Activated CD4-positive, alpha-beta T cell treated with anti-CD3 and anti-CD28 coated beads for 36 hours (primary cell): ENCODE measurements at places on chromosomes 13 and 19. TPM values are rescaled to one million over a fixed set of nuclear protein-coding genes. Genes with fewer than 3 reads are reported as not detected.

- no peak for DNase-seq
Observed at GRCh38 chr19:45151821-45152503, 8.8 kb downstream of the NKPD1 start.

GRCh38 chr13:39210961-39211534 lies 172.8 kb downstream of the NHLRC3 start:
- no peak for DNase-seq

- no peak for DNase-seq
Observed at GRCh38 chr13:33403807-33404362, 118.3 kb upstream of the STARD13 start.

DNA sequence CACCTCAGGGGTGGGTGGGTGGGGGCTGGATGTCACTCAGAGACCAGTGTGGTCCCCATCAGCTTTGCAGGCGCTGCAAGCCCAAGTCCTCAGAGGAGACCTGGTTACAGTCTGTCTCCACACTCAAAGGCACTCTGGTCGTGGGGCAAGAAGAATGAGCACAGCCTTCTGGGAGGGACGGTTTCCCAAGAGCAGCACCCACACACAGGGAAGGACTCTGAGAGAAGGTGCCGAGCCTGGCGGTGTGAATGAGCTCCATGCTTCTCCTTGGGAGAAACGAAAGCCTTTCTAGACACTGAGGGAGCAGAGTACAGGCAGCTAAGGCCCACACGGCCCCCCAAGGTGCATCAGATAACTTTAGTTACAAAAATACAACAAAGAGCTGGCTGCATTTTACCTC lies 473.6 kb downstream of the FOXO1 start:
- DNase-seq, result no peak

The ZNF577 gene
- total RNA-seq, result 5.7 TPM

- no peak for DNase-seq
Observed at GRCh38 chr19:55549500-55550320, 4.4 kb upstream of the SBK3 start.

DNA sequence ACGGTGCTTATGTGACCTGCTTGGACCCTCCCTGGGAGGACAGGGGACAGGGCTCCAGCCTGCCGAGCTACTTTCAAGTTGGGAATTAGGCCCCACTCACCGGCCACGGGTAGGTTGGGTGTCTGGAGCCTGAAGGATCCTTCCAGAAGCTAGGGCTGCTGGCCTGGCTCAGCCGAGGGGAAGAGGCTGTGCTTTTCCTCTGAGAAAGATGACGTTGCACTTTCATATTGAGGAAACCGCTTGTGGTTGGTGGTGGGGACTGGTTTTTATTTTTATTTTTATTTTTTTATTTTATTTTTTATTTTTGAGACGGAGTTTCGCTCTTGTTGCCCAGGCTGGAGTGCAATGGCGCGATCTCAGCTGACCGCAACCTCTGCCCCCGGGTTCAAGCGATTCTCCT lies at the start of gene TMEM150B:
TMEM150B (minus strand) TSS at position 170 of the 400 bp plus-strand sequence. CDS start 4,305 bp downstream, outside the sequence.
- no peak for DNase-seq

DNA sequence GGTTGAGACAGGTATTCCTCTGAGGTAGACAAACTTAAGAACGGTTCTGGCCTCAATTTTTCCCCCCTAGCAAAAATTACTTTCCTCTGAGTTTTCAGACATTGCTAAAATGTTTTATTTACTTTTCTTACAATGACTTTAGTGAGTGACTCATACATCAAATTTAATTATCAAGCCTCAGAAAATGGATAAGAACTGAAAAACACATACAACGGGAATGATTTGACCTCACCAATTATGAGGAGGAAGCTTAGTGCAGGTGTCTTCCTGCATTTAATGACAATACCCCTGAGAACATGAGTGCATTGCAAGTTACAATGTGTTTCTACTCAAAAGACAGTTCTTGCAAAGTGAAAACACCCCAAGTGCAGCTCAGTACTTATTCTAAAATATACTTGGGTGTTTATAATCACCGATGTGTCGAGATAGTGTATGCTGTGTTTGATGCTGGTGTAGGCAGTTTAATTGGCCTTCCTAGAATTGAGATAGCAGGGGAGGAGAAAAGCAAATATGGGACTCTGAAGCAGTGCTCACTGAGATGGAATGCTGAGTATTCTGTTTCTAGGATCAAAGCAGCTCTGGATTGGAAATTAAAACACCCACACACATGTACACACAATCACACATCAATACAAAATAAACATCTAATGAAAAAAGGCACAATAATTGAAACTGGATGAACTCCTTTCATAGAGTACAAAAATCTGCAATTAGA lies 189.5 kb upstream of the SLC10A2 start:
- no peak for DNase-seq

The SNAPC2 gene
- total RNA-seq, result 16.2 TPM

DNA sequence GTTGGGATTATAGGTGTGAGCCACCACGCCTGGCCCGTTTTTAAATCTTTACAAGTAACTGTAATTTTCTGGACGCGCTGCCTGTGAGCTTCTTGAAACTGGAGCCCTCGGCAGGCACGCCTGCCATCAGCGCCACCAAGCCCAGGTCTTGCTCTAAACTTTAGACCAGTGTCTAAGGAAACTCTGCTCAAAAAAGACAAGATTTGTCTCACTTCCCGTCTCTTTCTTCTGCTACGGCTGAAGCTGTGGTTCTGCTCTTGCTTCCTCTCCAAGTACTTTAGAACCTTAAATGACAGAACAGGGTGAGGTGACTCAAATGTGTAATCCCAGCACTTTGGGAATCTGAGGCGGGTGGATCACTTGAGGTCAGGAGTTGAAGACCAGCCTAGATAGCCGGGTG lies 24.9 kb downstream of the RCN3 start:
- DNase-seq, result peak; percentile 55

DNA sequence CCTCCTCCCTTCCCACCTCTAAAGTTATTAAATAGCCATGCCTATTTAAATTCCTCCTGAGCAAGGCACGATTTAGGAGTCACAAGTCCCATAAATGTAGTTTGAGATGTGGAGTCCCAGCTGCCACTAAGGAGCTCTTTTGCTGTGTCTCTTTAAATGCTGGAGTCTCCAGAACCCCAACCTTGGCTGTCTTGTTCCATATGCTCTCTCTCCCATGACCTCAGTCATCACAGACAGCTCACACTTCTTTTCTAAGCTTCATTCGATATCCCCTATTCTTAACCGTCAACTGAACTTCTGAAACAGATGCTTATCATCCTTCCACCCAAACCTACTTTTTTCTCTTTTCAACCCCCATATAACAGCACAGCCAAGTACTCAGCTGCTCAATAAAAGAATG lies 197.1 kb downstream of the VWA8 start:
- DNase-seq, result no peak

DNA sequence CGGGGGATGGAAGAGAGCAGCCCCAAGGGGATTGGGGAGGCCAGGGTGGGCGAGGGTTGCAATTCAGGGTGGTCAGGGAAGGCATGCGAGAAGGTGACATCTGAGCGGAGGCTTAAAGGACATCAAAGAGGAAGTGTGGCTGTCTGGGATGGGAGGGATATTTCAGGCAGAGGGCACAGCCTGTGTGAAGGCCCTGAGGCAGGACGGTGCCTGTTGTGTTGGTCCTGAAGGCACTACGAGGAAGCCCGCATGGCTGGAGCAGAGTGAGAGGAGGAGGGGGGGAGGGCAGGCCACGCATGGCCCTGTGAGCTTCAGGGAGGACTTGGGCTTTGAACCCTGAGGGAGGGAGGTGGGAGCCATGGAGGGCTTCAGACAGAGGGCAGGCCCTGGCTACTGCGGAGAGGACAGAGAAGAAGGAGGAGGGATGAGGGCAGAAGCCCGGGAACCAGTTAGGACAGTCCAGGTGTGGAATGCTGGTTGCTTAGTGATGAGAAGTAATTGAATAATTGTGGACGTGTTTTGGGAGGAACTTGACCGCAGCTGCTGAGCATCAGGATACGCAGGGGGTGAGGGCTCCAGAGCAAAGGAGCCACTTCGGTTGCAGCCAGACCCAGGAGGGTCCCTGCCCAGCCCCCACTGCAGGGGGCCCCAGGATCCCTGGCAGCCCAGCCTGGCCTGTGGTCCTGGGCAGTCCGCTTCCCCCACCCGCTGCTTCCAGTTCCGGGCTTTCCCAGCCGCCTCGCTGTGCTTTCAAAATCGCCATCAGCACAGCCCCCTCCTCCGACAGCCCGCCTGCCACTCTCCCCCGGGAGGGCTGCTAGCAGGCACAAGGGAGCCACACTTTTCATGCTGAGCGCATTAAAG lies 6.2 kb downstream of the TLE6 start:
- no peak for DNase-seq

The KLK4 gene
- not detected for total RNA-seq

- DNase-seq, result peak; percentile 41
Observed at GRCh38 chr13:50227361-50227760, 212.1 kb downstream of the KCNRG start.

The CYP2A6 gene
- total RNA-seq, result not detected

GRCh38 chr19:16778796-16779411 lies 50.3 kb upstream of the SIN3B start:
- peak; percentile 73 for DNase-seq

The KLK13 gene
- not detected for total RNA-seq

The CABP5 gene
- not detected for total RNA-seq

DNA sequence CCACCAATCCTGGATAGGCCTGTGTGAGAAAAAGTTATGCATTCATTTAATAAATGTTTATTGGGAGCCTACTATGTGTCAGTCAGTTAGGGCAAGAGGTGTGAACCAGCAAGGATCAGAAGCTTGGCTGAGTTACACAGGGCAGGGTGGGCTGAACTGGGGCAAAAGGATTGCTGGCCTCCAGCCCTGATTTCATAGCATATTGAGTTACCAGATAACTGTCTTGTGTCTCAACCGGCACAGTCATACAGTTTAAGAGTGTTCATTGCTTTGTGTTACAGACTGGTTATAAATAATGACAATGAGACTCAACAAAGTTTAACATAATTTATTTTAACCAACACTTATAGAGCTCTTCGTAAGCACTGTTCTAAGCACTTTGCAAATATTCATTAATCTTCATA lies 253.8 kb downstream of the DLEU7 start:
- no peak for DNase-seq

GRCh38 chr19:9914315-9915207 lies 21.8 kb downstream of the OLFM2 start:
- DNase-seq, result peak; percentile 93

The RNF225 gene
- total RNA-seq, result 0.25 TPM

- DNase-seq, result no peak
Observed at GRCh38 chr19:4268816-4269430, 10.1 kb upstream of the SHD start.

GRCh38 chr13:20174656-20175405 lies 14.0 kb upstream of the GJA3 start:
- peak; percentile 84 for DNase-seq

GRCh38 chr19:8666814-8667405 lies 31.7 kb downstream of the ACTL9 start:
- no peak for DNase-seq

The PSG2 gene
- total RNA-seq, result not detected

- no peak for DNase-seq
Observed at GRCh38 chr19:32416749-32417456, 11.3 kb downstream of the DPY19L3 start.

The NOP53 gene
- 317 TPM for total RNA-seq

The CD37 gene
- total RNA-seq, result 191 TPM

The ZNF600 gene
- 10.6 TPM for total RNA-seq

The ZNF837 gene
- total RNA-seq, result 2.5 TPM

GRCh38 chr13:26280295-26280694 lies 26.4 kb downstream of the CDK8 start:
- no peak for DNase-seq

DNA sequence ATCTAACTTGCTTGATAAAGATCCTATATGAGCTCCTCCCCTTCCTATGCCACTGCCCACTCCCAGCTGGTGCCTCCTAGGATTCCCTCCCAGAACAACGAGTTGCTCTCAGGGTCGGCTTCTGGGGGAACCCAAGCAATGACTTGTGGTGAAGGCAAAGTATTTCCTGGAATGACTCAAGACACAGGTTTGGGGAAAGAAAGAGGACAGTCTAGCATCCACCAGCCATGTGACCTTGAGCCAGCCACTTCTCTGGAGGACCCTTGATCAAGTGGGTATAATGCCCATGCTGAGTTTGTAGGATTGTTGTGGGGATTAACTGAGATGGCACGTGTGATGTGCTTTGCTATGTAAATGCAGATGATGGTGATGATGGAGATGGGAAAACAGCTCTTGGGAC lies 33.0 kb downstream of the MBD3L2B start:
- no peak for DNase-seq

The NALCN gene
- not detected for total RNA-seq

- DNase-seq, result no peak
Observed at GRCh38 chr19:47133021-47133471, 2.4 kb downstream of the SAE1 start.

DNA sequence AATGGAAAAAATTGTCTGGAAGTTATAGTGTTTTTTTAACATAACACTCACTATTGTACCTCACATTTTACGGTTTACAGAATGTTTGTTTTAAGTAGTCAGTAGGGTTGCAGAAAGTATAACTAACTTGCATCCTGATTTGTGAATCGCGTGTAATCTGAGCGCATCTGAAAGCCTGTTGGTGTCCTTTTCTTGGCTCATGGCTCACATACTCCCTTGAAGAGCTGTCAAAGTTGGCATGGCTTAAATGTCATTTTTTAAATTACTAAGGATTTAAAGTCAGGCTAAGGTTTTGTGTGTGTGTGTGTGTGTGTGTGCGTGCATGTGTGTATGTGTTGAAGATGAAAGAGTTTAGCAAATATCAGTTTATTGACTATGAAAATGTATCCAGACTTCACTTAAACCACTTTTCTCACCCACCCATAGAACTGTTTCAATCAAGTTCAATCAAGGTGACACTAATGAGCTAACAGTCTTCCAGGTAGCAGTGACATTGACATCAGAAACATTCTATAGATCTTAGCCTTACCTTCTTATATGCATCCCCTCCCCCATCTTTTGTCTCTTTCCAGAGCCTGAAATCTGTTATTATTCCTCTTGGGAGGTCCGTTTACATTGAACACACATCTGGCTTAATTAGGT lies 480.4 kb upstream of the SGCG start:
- no peak for DNase-seq

The CRLF1 gene
- not detected for total RNA-seq

- DNase-seq, result no peak
Observed at GRCh38 chr19:48818234-48818820, 7.5 kb upstream of the BCAT2 start.

- no peak for DNase-seq
Observed at GRCh38 chr19:6825076-6825774, 52.7 kb downstream of the VAV1 start.

DNA sequence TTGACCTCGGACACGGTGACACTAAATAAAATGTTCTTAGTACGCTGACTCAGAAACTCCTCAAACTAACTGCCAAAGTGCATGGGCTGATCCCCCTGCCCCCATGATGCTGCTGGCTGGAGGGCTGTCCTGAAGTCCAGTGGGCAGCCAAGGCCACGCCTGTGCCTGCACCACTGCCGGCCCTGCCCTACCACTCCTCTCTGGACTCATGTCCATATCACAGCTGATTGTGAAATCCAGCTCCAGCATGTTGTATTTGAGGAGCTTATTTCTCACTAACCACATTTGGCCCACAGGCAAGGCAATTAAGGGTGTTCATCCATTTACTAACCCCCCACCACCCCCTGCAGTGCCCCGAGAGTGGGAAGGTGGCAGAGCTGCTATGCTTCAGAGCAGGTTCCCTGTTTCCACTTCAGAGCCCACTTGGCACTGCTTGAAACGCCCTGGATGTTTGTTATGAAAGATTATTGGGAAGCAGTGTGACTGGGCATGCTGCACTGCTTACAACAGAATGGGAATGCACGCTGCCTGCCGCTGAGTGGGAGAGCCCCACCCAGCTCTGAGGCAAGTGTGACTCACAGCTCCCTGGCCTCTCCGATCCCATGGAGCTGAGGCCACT lies 114.0 kb downstream of the UQCRFS1 start:
- DNase-seq, result no peak
